ENCODE measurements at places on chromosomes 11 and 22.

- DNase-seq, result no peak
Measured at GRCh38 chr22:22391543-22391942, 117.0 kb downstream of the ZNF280B start.

DNA sequence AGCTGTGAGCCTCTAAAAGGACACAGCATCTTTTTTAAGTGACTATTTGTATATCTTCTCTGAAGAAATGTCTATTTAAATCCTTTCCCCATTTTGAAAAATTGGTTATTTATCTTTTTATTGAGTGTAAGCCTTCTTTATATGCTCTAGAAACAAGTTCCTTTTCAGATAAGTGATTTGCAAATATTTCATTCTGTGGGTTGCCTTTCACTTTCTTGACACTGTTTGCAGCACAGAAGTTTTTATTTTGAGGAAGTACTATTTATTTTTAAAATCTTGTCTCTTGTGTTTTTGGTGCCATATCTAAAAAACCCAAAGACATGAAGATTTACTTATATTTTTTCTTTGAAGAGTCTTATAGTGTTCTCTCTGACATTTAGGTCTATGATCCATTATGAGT is 40.1 kb upstream of the LYVE1 start:
- DNase-seq, result no peak

DNA sequence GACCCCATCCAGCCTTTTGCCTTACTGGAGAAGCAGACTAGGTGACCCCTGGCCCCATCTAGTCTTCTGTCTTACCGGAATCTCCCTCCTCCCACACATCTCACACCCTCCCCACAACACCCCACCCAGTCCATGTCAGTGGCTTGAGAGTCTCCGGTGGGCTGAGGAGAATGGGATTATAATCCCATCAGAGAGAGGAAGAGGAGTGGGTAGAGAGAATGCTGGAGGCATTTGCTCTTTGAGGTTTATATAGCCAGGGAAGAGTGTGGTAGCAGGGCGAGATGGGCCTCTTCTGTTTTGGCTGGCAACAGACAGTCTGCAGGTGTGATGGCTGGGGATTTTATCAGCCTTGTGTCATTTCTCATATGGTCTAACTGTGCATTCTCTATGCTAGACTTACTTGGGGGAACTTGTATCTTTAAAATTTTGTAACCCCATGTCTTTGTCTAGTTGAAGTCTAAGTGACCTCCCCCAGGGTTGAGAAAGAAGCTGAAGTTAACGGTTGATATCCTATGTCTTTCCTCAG is 50.3 kb downstream of the GRAMD1B start:
- DNase-seq, result no peak

GRCh38 chr11:19049351-19049750 is 11.2 kb downstream of the MRGPRX2 start:
- DNase-seq, result no peak

DNA sequence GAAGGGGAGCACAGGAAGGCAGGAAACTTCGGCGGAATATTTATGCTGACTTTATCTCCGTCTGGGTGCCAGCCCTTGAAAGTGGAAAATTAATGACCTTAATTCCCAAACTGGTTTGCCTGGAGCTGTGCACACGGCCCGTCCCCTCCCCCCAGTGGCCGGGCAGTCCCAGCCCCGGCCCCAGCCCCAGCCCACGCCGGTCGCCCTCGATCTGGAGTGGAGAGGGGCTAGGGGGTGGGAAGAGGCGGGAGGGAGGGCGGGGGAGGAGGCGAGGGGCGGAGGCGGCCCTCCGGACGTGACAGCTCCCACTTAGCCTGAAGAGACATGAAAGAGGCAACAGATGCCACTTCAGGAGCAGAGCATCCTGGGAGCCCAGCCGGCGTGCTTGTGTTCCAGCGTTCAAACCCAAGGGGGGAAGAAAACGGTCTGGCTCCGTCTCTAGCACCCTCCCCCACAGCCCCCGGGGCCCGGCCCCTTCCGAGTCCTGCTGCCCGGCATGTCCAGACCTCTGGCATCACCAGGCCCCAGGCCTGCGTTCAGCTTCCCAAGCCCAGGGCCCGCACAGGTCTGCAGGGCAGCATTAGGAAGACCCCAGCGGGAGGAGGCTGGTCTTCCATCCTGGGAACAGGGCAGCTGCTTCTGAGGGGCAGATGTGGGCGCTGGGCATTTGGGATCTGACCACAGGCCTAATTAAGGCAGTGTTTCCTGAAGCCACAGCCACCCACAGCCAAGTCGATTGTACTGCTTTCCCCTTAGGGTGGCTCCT is 20.0 kb upstream of the LMO1 start:
- DNase-seq, result no peak

DNA sequence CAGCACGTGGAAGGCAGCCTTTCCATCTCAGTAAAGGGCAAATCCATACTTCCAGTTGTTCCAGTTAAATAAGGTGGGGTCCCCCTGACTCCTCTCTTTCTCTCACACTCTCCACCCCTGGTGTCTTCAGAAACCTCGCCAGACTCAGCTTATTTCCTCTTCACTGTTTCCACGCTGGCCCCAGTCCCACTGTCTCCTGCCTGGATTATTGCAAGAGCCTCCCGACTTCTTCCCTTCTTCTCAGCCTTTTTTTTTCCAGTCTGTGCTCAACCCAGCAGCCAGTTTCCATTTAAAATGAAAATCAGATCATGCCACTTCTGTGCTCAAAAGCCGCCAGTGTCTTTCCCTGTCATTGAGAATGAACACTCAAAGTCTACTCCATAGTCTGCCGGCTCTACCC is 131.4 kb downstream of the PKNOX2 start:
- DNase-seq, result no peak

Data from stimulated activated CD8-positive, alpha-beta memory T cell treated with anti-CD3 and anti-CD28 coated beads, Interleukin-4, amount 100 ng/mL, for 1 hour (primary cell).